ENCODE measurements at places on chromosomes 5 and 9.
A peak's percentile ranks its signal among the peaks of the same experiment; 100 is the strongest.

GRCh38 chr9:93902051-93902779 is 52.9 kb downstream of the BARX1 start:
- no peak for DNase-seq

GRCh38 chr5:138504799-138505198 is 38.2 kb downstream of the ETF1 start:
- DNase-seq, result no peak

DNA sequence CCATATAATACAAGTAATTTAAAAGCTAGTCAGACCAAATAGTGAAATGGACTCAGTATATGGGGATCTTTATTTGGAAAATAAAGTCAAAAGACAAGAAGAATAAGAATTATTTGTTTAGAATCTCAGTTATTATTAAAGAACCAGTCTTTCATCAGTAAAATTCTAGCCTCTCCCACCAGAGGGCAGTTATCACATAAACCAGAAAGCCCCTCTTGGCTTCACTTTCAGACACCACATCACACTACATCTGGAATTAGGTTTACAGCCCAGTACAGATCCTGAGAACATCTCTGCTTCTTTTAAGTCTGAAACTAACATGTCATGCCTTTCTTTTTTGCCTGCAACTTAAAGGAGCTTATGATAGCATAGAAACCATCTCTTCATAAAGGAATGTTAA is 12.2 kb upstream of the HSPB3 start:
- peak; percentile 23 for DNase-seq

- no peak for DNase-seq
These were observed 76.0 kb downstream of the FCHO2 start for GRCh38 chr5:73031839-73032238.

- DNase-seq, result peak; percentile 25
These were observed 106.6 kb downstream of the ARHGAP26 start for GRCh38 chr5:142876817-142877216.

DNA sequence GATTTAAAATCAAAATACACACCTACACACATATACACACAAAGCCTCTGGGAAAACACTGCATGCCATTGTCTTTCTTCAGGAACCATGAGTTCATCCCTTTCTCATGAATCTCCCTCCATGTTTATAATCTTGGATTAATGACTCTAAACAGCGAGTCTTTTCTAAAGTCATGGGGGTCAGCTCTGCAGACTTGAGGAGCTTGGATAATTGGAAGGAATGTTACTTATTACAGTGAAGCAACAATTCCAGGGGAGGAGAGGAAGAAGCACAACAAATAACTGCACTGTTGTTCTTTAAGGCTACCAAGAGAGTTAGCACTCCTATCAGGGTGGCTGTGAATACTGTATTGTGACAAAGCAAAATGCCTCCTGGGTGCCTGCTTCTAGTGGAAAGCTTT is 444.7 kb downstream of the ANXA1 start:
- no peak for DNase-seq

- DNase-seq, result peak; percentile 35
These were observed 7.6 kb downstream of the ARPC5L start for GRCh38 chr9:124869466-124869985.

- DNase-seq, result no peak
These were observed 1710.1 kb upstream of the CDH9 start for GRCh38 chr5:28748446-28748845.

- DNase-seq, result no peak
These were observed 1326.0 kb upstream of the C9orf72 start for GRCh38 chr9:28899267-28899666.

GRCh38 chr9:87592554-87593358 is 95.1 kb downstream of the DAPK1 start:
- no peak for DNase-seq

- peak; percentile 52 for DNase-seq
These were observed 11.7 kb upstream of the OR13D1 start for GRCh38 chr9:104682642-104683041.

DNA sequence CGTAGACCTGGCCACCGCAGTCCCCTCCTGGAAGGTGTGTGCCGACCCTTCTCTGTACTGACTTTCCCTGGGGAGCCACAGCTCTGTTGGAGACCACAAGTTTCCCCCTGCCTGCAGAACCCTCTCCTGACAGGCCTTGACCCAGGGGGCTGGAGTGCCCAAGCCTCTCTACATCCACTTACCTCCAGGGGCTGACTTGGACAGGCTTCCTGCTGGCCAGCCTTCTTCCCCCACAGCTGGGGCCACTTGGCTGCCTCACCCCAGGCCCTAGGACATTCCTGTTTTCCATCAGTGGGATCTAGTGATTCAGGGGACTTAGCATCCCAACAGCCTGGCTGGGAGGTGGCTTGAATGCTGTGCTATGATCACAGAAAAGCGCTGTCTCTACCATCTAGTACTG is 23.6 kb downstream of the COL15A1 start:
- DNase-seq, result no peak

DNA sequence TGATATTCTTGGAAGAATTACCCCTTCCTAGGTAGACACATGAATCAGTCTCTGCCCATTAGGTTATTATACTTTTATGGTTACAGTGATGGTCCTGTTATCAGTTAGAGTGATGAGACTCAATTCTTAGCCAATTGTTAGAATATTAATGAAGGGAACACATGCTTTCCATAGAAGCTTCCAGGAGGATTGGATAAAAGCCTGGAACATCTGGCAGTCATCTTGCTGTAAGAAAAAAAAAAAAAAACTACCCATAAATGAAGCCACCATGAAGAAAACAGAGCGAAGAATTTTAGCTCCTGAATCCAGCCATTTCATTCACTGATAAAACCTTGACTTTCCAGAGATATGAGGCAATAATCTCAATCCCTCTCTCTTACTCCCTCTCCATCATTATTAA is 262.5 kb upstream of the GRIN3A start:
- no peak for DNase-seq

DNA sequence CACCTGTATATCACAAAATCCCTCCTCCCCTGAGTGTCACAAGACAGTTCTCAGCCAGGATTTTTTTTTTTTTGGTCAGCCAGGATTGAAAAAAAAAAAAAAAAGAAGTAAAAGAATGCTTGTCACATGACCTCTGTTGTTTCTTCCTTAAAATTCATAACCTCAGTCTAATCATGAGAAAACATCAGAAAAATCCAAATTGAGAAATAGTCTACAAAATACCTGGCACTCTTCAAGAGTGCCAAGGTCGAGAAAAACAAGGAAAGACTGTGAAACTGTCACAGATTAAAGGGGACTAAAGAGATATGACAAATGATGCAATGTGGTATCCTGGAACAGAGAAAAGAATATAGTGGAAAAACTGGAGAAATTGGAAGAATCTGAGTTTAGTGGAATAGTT is 58.5 kb upstream of the SUB1 start:
- no peak for DNase-seq

DNA sequence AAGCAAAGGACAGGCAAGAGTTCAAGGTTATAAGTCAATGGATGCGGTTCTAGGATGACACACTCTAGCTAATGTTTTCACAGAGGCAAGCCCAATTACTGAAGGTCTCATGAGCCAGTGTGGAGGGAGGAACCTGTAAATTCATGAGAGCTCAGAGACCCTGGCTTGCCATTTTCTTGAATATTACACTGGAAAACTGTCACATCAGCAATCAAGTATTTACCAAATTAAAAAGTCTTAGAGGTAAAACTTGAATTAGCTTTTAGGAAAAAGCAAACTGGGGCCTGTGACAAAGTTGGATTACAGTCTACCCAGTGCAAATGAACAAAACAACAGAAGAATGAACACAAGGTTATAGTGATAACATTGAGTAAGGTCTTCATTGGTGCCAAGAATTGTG is 636.9 kb upstream of the TLE4 start:
- DNase-seq, result no peak

- DNase-seq, result no peak
These were observed 6.2 kb downstream of the ZBED3 start for GRCh38 chr5:77080905-77081304.

DNA sequence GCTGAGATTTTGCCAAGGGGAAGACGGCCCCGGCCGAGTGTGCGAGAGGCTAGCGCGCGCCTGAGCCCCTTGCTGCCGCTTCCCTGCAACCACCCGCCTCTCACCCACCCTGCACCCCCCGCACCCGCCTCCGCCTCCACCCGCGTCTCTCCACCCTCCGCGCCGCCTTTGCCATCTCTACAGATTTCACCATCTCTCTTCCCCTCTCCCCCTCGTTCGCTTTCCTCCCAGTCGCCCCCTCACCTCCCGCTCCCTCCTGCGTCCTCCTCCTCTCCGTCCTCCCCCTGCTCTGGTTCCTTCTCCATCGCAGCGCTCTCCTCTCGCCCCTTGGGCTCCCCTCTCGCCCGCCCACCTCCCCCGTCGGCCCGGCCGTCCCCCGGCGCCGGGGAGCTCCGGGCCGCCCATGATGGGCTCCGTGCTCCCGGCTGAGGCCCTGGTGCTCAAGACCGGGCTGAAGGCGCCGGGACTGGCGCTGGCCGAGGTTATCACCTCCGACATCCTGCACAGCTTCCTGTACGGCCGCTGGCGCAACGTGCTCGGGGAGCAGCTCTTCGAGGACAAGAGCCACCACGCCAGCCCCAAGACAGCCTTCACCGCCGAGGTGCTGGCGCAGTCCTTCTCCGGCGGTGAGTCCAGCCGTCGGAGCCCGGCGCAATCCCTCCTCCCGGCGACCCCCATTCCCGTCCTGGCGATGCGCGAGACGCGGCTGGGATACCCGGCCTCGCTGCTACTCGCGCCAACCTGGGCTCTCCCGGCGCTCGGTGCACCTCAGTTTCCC is at the start of gene PRDM12:
TSS of gene PRDM12 (plus strand) at position 344 of the 778 bp plus-strand sequence. CDS start at position 404, 60 bp downstream.
- DNase-seq, result no peak

- no peak for DNase-seq
These were observed 24.3 kb downstream of the RAD23B start for GRCh38 chr9:107307331-107307730.

DNA sequence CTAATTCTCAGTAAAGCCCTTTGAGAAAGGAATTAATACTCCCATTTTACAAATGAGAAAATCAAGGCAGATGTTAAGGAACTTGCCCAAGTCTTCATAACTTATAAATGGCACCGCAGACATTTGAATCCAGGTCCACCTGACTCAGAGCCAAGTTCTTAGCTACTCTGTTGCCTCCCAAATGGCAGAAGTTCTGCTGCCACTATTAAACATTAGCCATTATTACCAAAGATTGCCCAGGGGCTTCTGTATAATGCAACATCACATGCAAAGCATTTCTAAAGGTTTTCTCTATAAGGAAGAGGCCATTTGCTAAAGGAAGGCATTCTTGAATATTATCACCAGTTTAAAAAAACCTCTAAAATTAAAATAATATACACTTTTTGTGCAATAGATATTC is 28.3 kb downstream of the TPD52L3 start:
- DNase-seq, result no peak

GRCh38 chr5:44774279-44774880 is 34.4 kb upstream of the MRPS30 start:
- peak; percentile 34 for DNase-seq

- DNase-seq, result peak; percentile 79
These were observed 8.8 kb upstream of the GLIPR2 start for GRCh38 chr9:36127652-36128244.

- peak; percentile 36 for DNase-seq
These were observed 76.4 kb downstream of the OSMR start for GRCh38 chr5:38922199-38922598.

- peak; percentile 31 for DNase-seq
These were observed 174.9 kb downstream of the ROR2 start for GRCh38 chr9:91775011-91775707.

DNA sequence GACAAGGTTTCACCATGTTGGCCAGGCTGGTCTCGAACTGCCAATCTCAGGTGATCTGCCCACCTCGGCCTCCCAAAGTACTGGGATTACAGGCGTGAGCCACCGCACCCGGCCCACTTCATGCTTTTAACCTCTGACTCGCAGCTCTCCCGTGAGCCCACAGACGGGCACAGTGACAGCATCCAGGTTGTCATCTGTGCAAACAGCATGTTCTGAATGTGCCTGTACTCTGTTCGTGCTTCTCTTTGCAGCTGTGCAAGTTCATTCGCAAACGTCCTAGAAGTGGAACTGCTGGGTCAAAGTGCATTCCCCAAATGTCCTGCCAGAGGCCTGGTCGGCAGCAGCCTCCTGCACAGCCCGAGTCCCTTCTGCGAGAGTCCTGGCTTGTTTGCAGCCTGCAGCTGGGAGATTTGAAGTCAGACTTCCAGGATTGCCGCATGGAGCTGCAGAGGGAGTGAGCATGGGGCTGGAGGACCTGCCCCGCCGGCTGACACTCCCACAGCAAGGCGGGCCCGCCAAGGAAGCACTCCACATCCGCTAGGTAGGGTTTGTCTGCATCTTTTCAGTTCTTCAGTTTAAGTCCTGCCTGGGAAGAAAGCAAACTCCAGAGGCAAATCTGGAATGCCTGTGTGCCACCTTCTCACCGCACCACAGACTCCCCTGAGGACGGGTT is 3.4 kb downstream of the BRD3OS start:
- DNase-seq, result no peak

GRCh38 chr5:145465474-145466263 is 369.5 kb downstream of the PRELID2 start:
- no peak for DNase-seq

DNA sequence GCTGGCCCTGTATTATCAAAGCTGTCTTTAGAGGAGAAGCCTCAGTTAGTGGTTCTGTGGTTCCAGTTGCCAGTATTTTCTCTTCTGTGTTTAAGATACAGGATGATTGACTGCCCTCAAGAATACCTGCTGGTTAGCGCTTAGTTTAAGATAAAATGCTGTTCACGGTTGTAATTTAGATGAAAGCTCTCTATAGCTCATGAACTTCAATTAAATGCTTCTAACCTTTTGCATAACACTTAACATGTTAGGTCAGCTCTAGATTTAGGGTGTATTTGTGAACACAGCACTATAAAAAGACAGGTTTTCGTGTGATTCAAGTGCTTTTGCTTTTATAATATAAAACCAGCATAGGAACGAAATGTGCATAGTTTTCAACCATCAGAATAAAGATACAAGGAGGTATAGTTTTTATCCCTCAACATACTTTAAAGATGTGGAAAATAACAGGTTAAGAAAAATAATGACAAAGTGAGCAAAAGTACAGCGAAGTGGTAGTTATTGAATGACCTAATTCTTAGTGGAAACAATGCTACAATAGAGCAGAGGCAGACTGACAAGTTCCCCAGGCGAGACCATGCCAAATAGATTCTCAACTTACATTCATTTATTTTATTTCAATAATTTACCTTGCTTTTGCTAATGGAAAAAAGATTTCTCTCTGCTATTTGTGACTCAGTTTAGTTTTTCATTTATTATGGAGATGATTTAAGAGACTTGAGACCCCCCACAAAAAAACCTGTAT is 602.6 kb upstream of the DMAC1 start:
- no peak for DNase-seq

GRCh38 chr5:109484597-109484996 is 74.8 kb upstream of the PJA2 start:
- DNase-seq, result no peak

All from inflammatory macrophage treated with lipopolysaccharide for 4 hours (primary cell).